ENCODE measurements at places on chromosomes 3 and 15. TPM values are rescaled to one million over a fixed set of nuclear protein-coding genes. Genes with fewer than 3 reads are reported as not detected.

The TLR9 gene
- total RNA-seq: not detected

GRCh38 chr3:116741467-116741866, 31.9 kb downstream of the TUSC7 start:
- H3K36me3 ChIP-seq: no peaks in the 10 kb centered on the region
- H3K27me3 ChIP-seq: no peaks in the 10 kb centered on the region

GRCh38 chr15:101025501-101025885, 106.3 kb downstream of the LRRK1 start:
- H3K4me3 ChIP-seq: no peak overlapping the region
- H3K4me1 ChIP-seq: peaks cover 14% of the 10 kb centered on the region
- H3K27ac ChIP-seq: no peak overlapping the region
- H3K36me3 ChIP-seq: peaks cover 20% of the 10 kb centered on the region
- DNase-seq: no peak
- no peaks in the 10 kb centered on the region for H3K27me3 ChIP-seq

- no peaks in the 10 kb centered on the region for H3K4me1 ChIP-seq
- H3K4me3 ChIP-seq: no peak overlapping the region
Observed at GRCh38 chr3:192577811-192578210, 149.5 kb downstream of the FGF12 start.

DNA sequence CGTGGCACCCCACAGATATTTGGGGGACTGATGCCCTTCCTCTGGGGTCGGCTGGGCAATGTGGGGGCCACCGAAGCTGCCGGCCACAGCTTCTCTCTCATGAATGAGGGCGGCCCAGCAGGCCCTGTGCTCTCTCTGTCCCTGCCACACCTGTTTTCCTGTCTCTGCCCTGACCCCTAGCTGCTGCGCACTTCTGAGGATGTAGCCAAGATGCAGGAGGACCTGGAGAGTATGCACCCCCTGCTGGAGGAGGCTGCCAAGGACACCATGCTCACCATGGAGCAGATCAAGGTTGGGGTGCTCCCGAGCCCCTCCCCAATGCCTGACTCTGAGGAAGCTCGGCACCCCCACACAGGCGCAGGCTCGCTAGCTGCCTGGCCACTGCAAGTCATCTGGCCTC, 59.7 kb downstream of the SEMA3G start:
- no peak overlapping the region for H3K4me3 ChIP-seq
- no peaks in the 10 kb centered on the region for H3K36me3 ChIP-seq
- H3K4me1 ChIP-seq: no peaks in the 10 kb centered on the region
- DNase-seq: peak; percentile 41

DNA sequence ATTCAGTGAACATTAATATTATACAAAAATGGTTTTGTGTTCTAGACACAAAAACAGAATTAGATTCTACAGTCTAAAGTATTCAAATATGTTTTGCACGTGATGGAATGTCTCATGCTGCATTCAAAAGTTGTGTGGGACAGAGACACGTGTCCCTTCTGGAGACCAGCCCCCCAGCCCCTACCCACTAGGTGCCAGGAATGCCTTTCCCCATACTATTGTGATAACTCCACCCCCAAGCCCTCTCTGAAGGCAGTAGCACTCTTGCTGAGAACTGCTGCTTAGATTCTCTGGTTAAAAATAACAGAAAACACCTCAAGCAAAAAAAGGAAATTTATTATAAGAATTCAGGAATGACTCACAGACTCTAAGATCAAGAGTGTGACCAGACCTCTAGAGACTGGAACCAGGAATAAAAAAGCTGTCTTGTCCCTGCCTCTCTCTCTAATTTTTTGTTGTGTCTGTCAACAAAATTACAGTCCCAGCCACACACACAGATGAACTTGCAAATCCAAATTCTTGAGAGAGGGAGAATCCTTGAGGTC, 57.7 kb downstream of the PXYLP1 start:
- no peak for DNase-seq
- no peak overlapping the region for H3K27ac ChIP-seq
- peaks cover 3% of the 10 kb centered on the region for H3K4me1 ChIP-seq
- H3K4me3 ChIP-seq: no peak overlapping the region

DNA sequence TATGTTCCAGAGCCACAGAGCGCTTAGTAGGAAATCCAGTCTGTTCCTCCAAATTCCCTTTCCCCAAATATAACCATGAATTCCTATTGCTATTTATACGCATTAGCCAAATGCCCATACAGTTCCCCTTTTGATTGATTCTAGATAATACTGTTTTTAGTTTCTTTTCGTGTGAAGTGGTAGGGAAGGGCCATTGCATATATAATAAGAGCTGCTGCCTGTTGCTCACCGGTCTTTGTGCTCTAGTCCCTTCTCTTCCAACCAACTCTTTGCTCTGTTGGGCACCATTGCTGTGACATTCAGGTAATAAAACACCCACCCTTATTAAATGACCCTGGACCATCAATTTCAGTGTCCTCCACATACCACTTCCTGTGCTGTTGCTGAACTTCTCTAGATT, 379.9 kb upstream of the KCNMB2 start:
- DNase-seq: no peak
- H3K4me3 ChIP-seq: no peak overlapping the region
- H3K4me1 ChIP-seq: no peaks in the 10 kb centered on the region

DNA sequence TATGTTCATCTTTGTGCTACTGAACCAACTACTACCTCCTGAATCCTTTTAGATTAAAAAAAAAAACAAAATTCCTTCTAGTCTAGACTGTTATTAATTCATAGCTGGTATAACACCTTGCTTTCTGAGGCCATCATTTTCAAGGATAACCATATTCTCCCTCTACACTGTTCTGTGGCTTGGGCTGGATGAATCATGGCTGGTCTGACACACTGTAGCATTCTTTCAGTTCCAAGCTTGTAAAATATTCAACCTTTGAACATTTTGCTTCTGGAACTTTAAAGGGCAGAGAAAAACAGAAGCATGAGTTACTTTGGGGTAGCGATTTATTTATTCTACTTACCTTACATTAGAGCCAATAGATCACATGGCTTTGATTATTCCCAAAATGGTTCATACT, 7.6 kb downstream of the HSPBAP1 start:
- no peaks in the 10 kb centered on the region for H3K36me3 ChIP-seq
- no peak overlapping the region for H3K4me3 ChIP-seq
- no peak overlapping the region for H3K27ac ChIP-seq

GRCh38 chr15:35305031-35305550, 220.0 kb upstream of the NANOGP8 start:
- no peaks in the 10 kb centered on the region for H3K36me3 ChIP-seq
- H3K27me3 ChIP-seq: no peaks in the 10 kb centered on the region
- no peak overlapping the region for H3K4me3 ChIP-seq
- peaks cover 14% of the 10 kb centered on the region for H3K4me1 ChIP-seq
- no peak for DNase-seq
